ENCODE measurements at places on chromosomes 4 and X.

DNA sequence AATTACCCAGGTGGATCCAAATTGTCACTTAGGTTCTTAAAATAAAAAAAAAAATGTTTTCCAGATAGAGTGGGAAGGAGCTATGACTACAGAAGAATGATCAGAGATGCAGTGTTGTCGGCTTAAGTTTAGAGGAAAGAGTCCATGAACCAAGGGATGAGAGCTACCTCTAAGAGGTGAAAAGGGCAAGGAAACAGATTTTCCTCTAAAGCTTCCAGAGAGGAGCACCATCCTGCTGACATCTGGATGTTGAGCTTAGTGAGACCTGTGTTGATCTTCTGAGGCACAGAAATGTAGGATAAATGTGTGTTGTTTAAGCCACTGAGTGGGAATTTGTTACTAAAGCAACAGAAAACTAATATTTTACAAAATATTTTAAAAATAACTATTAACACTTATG lies 498.7 kb downstream of the SPOCK3 start:
- DNase-seq = no peak

- DNase-seq = no peak
Measured at GRCh38 chrX:67692246-67692645, 148.4 kb downstream of the AR start.

- no peak for DNase-seq
Measured at GRCh38 chr4:70473679-70474078, 1.7 kb downstream of the MUC7 start.

DNA sequence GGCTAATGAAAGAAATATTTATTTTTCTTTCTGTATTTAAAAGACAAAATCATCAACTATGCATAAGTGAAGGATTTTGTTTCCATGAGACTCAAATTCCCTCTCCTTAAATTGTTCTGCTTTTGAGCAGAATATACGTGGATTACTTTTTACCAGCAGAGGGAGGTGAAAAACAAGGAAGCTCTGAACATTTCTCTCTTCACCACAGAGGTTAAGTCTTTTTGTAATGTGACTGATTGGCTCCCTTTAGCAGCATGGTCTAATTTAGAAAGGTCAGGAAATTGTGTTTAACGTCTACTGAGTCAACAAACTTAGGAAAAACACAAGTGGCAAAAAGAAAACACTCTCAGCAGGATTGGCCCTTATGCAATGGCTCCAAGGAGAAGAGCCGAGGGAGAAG lies 55.1 kb upstream of the F9 start:
- no peak for DNase-seq

- DNase-seq = no peak
Measured at GRCh38 chrX:105191878-105192277, 28.6 kb downstream of the TEX13A start.

GRCh38 chr4:149784018-149784417 lies 31.6 kb downstream of the IQCM start:
- no peak for DNase-seq

- no peak for DNase-seq
Measured at GRCh38 chrX:111355523-111356115, 56.4 kb downstream of the DCX start.

DNA sequence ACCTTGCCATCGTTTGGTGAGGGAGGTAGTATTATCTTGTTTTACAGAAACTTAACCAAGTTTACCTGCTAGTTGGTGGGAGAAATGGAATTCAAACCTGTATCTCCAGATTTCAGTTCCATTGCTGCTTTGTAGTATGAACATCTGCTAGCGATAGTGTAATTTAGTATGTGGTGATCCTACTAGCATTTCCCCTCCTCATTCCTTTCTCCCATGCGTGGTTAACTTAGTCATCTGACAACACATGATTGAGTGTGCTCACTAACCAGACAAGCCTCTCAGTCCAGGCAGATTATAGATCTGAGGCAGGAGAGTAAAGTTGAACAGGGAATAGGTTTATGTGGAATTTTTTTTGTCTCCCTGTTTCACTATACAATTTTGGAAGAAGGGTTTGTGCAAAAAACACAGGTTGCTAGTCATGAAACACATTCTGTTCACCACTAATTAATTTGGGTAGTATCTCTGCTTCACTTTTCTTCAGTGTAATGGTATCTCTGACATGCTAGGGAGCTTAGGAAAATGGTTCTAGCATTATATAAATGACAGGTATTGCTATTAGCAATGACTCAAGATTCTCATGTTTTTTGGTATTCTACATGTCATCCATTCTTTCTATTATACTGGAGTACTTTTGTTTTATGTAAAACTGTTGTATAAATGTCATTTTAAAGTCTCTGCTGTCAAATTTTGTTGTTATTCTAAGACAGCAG lies 21.7 kb downstream of the RBPJ start:
- no peak for DNase-seq

- no peak for DNase-seq
Measured at GRCh38 chrX:133175605-133176004, 42.5 kb downstream of the TFDP3 start.

DNA sequence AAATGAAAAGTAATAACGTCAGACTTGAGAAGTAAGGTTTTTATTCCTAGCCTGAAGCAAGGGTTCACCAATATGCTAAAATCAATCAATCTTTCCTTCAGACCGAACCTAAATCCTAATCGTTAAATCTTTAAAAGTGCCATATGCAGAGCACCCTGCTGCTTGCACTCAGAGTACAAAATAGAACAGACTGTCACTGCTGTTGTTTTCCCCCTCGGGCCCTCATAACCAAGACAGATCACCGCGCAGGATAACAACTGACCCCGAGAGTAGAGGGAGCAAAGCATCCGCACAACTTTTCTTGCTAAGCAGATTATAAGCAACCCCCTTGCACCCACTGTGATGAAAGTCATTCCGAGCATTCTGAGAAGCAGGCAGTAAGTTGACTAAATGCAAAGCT lies 550.9 kb upstream of the NDST4 start:
- DNase-seq = no peak

DNA sequence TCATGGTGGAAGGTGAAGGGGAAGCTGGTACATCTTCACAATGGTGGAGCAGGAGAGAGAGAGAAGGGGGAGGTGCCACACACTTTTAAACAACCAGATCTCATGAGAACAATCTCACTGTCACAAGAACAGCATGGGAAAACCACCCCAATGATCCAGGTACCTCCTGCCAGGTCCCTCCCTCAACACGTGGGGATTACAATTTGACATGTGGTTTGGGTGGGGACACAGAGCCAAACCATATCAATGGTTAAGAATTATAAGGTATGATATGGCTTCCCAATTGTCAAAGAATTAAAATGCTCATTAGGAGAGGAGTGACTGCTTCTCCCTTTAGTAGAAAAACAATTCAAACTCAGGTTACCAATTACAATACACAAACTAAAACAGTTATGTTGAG lies 143.3 kb downstream of the PDLIM5 start:
- no peak for DNase-seq

GRCh38 chr4:110085131-110085530 lies 113.3 kb downstream of the ELOVL6 start:
- DNase-seq = peak; percentile 35

GRCh38 chr4:17619416-17620105 lies 5.1 kb downstream of the MED28 start:
- no peak for DNase-seq

- DNase-seq = no peak
Measured at GRCh38 chr4:54986095-54986846, 139.1 kb downstream of the KDR start.

GRCh38 chr4:148164557-148164956 lies 277.7 kb downstream of the NR3C2 start:
- no peak for DNase-seq

GRCh38 chr4:12701384-12701783 lies 782.8 kb downstream of the RAB28 start:
- no peak for DNase-seq

DNA sequence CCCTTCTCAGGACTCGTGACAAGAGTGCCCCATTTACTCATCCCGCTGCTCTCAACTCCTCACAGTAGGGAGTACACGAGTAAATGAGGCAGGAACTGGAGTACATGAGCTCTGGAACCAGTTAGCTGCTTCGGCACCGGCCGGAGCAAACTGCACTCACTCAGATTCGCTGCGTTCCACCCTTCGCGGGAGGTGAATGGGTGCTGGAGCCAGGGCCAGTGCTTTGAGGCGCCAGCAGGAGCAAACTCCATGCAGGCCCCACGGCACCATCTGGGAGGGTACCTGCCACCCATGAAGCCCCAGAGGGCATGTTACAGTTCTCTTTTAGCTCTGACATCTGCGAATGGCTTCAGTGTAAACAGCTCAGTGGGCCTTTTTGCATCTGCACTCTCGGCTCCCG lies 315.5 kb upstream of the GK2 start:
- DNase-seq = no peak

DNA sequence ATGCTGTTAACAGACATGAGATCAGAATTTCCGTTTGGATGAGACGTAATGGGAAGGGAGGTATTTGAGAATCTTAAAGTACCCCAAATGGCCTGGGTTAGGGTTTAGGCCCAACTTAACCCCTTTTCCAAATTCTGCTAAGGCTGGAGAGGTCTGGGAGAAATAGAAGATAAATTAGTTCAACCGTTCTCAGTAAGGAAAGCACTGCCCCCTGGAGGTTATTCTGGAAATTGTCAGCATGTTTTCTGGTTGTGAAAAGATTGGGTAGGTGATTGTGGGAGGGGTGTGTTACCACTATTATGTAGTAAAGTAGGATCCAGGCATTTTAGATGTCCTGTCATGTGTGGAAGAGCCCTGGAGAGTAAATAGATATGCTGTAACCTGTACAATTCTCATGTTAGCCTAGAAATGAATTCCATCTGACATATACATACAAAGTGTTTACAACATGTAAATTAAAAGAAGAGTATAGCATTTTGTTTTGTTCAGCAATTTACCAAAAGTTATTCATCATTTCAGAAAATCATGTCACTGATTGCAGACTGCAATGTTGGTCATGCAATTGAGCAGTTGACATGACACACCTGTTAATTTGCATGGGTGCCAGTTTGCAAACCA lies 26.8 kb upstream of the GRXCR1 start:
- DNase-seq = peak; percentile 4

GRCh38 chr4:31360786-31361185 lies 640.6 kb downstream of the PCDH7 start:
- DNase-seq = no peak

GRCh38 chr4:176441594-176441993 lies 121.8 kb downstream of the SPCS3 start:
- DNase-seq = no peak

DNA sequence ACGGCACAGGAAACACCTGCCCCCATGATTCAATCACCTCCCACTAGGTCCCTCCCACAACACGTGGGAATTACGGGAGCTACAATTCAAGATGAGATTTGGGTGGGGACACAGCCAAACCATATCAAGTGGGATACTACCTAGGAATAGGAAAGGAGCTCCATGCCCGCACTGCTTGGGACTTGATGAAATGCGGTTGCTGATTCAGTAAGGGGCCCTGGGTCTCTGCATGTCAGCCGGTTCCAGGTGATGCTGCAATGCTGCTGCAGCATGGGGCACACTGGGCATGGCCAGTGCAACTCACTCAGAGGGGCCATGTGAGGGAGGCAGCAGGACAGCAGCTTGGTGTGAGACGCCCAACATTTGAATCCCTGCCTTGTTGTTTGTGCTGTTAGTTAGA lies 34.0 kb upstream of the MSX1 start:
- no peak for DNase-seq

GRCh38 chr4:119810001-119810400 lies 181.4 kb upstream of the PDE5A start:
- no peak for DNase-seq

- no peak for DNase-seq
Measured at GRCh38 chr4:139763205-139763604, 97.6 kb downstream of the MGST2 start.

DNA sequence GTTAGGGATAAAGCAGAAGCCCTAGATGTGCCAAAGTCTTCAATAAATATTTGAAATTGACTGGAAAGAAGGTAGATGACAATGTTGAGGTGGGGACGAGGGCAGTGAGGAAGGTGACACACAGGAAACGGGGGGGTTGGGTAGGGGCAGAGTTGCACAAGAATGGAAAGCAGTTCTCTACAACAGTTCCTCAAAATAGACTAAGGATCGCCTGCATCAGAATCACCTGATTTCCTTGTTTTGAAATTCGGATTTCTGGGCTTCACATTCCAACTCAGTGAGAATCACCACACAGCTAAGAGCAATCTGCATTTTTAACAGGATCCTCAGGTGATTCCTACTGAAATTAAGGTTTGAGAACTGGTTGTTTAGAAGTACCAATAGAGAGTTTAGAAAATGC lies 70.6 kb downstream of the ARFIP1 start:
- no peak for DNase-seq

DNA sequence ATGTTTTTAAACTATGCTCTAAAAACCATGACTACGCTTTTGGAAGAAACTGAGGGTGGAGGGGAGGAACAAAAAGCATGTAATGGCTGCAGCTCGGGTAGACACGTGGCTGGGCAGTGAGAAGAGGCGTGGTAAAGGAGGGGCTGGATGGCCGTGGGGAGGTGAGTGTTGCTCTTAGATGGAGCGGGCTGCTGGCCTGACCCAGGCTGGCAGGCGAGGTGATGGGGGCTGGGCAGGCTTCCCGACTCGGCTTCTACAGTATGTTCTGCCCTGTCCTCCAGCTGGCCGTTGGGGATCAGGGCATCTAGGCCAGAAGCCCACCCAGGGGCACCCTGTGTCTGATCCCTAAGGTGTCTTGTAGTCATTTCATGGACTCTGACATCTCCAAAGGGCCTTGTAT lies 60.7 kb downstream of the EFHC2 start:
- no peak for DNase-seq

- DNase-seq = no peak
Measured at GRCh38 chrX:107429090-107429489, 20.4 kb upstream of the FRMPD3 start.

DNA sequence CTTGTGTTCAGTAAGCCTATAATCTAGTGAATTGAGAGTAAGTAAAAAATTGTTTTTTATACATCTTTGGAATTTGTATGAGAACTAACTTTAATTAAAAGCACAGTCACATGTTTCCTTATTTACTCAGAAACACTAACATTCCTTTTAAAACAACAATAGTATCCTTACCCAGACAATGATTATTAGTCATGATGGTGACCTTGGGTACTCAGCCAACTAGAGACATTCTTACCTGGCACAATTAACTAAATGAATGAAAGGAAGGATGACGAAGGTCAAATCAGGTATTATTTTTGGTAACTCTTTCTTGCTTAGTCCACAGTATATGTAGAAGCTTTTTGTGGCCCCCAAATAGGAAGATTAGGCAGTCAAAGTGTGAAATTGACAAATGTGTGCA lies 901.0 kb downstream of the FAT4 start:
- DNase-seq = no peak

Measured in T-helper 2 cell (primary cell).